ENCODE measurements at places on chromosomes 12 and 14.

DNA sequence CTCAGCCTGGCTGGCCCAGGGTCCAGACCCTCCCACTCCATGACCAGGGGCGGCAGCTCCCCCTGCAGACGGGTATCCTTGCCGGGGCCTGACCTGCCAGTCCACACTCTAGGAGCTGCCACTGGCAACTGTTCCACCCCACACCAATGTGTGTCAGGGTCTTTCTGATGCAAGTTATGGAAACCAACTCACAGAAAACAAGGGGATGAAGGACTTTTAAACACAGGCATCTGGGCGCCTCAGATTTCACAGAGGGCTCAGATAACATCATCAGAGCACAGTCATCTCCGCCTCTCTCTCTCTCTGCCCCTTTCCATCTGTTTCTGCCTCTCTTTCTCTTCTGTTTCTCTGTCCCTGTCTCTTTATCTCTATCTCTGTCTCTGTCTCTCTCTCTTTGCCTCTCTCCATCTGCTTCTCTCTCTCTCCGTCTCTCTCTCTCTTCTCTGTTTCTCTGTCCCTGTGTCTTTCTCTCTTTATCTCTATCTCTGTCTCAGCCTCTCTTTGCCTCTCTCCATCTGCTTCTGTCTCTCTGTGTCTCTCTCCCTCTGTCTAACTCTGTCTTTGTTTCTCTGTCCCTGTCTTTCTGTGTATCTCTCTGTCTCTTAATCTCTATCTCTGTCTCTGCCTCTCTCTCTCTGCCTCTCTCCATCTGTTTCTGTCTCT is 67.4 kb upstream of the FBRSL1 start:
- DNase-seq = no peak

DNA sequence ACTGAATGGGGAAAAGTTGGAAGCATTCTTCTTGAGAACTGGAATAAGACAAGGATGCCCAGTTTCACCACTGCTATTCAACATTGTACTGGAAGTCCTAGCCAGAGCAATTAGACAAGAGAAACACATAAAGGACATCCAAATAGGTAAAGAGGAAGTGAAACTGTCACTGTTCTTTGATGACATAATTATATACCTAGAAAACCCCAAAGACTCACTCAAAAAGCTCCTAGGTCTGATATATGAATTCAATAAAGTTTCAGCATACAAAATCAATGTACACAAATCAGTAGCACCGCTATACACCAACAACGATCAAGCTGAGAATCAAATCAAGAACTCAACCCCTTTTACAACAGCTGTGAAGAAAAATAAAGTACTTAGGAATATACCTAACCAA is 157.3 kb upstream of the DDHD1 start:
- no peak for DNase-seq

DNA sequence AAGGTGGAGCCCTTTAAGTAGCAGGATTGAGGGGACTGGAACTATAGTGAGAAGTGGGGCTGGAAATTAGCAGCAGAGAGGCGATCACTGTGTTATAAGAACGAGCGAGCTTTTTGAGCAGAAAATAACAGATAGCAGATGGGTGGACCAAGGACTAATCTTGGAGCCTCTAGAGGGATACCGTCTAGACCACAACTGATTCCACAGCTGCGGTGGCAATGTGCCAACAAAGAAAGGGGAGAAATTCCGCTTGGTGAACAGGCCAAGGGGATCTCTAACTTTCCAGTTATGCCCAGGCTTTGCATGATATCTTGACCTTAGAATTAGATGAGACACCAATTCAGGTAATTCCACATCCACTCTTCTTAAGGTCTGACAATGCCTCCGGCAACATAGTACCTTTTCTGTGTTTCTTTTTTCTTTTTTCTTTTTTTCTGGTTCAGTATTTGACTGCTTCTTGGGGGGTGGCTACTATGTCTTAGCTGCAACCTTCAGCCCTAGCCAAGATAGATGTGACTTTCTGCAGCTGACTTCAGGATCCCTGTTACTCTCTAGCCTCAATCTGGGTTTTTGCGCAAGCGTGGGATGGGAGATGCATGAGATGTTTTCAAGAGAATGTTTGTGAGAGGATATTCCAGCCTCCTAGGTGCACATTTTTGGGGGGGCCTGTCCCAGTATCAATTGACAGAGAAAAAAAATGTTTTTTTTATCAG is 143.4 kb upstream of the CPSF6 start:
- DNase-seq = no peak

DNA sequence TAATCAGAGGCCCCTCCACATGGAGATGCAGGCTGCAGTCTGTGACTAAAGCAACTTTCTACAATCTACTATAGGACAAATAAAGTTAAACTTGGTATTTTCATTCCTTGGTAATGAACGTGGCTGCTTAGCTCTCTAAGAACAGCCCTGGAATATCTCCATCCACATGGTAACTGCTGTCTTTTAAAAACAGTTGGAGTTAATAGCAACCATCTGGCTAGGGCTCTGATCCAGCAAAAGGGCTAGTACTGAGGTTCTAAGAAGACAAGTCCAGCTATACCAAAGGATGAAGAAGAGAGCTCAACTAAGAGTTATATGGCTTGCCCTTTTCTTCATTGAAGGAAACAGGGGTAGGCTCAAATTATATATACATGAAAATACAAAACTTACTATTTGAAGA is 920.1 kb downstream of the FLRT2 start:
- no peak for DNase-seq
